NCI-H1930 (cell line): ENCODE measurements at places on chromosomes 11 and 22.

DNA sequence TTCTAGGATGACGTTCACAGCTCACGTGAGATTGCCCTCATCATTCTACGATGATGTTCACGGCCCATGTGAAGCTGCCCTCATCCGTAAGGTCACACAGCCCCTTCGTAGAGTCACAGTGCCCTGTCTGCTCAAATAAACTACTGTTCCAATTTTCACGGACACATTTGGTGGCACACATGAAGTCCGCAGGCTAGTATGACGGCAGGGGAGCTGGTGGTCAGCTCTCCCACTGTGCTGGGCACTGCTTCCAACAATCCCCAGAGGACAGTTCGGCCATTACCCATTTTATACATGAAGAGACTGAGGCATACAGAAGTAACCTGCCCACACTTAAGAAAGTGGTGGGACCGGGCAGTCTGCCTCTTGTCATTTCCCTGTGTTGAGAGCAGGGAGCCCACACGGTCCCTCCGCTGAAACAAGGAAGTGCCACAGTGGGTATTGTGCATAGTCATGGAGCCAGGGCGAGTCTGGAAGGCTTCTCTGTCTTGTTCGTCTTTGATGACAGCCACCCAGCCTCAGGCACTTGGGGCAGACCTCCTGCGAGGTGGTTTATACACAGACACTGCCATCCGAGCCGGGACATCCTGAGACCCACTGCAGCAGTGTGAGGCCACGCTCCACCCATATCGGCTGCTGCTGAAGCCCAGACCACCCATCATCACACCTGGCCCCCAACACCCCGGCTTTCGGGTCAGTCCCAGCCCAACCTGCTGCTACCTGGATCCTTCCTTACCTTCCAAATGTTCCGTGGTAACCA, 114.3 kb downstream of the PHF21B start:
- DNase-seq = no peak

- no peak for DNase-seq
Measured at GRCh38 chr22:46012182-46012880, 35.4 kb upstream of the WNT7B start.

DNA sequence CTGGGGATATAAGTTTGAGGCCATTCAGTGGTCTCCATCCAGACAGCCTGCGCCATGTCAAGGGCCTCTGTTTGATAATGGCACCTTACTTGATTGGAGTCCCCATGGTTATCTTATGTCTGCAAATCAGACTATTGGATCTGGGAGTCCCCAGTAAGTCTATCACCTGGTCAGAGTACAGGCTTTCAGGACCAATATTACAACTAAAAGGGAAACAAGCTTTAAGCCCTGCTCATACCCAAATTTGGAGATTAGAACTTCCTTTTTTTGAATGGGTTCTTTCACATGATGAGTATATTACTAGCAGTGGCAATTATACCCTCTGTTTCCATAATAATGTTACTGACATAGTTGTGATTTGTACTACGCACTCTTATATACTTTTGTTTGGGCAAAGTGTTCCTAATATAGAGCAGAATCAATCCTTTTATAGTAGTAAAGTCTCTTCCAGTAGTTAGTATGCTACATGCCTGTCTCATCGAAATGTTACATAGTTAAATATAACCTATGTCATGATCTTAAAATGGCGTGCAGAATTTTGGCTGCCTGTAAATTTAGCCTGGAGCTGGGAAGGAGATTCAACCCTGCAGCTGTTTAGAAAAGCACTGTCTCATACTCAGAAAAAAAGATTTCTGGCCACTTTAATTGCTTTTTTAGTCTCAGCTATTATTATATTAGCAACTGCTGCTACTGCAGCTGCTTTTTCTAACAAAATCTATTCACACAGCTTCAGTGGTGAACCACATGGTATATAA, 4.9 kb downstream of the MS4A15 start:
- no peak for DNase-seq

GRCh38 chr22:42315392-42315756, 44.9 kb upstream of the TCF20 start:
- DNase-seq = no peak

DNA sequence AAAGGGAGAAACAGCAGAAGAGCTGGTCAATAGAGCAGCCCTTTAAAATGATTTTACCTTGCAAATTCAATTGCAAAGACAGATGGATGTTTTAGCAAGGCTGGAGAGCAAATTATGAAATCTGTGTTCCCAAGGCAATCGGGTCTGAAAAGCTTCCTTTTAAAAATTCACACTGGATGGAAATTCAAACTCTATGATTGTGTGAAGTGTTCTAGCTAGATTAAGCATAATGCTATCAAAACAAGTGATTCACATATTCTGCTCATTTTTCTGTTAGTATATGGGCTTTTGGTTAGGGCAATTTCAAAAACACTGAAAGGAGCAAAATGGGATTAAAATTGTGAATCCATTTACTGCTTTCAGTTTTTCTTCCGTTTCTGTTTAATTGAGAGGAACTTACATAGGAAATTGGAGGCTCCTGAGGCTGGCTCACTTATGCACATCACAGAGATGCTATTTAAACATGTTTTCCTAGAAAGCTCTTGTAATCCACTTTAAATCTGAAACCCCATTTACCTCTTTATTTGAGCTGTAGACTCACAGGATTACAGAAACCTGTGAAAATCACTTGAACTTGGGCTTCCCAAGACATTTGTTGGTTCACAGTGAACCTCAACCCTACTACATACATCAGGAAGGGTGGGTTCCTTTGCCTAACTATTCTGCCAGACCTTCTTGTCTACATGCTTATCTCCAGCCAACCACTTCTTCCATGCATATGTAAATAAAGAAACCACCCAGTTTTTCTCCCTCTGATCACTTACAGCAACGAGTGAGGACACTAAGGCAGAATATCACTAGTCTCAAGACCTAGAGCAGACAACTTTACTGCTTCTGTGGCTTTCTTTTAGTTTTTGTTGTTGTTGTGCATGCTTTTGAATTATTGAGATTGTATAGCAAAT, 201.9 kb upstream of the PITPNB start:
- no peak for DNase-seq

DNA sequence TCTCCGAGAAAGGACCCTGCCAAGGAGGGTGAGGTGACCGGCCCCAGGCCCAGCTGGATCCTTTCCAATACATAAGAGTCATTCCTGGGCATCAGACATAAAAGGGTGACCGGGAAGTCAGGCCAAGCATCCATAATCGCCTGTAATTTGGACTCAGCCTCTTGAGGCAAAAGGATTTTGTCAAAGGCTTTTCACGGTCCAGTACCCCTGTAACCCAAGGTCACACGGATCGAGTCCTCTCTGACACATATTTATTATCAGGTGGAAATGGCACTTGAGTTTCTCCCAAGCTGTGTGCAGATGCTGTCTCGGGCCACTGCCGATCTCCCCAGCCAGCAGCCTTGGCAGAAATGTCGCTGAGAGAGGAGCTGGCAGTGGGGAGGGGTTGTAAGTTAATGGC, 556.5 kb downstream of the MN1 start:
- DNase-seq = no peak
